ENCODE measurements at places on chromosomes 1 and 21.

DNA sequence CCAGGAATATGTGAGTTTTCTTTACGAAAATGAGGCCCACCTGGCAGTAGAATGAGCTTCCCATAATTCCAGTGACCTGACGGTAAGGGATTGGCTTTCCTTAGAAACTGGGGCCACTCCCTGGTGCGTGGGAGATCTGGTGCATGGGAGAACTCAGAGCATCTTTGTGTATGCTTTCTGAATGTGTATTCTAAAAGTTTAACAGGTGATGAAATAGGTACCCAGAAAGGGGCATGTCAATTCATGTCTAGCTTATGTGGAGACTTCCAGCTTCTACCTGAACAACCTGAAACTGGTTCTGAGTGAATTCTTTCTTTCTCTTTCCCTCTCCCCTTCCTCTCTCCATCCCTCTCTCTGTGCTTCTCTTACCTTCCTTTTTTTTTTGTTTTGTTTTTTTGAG, 15.2 kb upstream of the FCRLA start:
- no peak for DNase-seq

- no peak for DNase-seq
Observed at GRCh38 chr1:31951276-31951675, 13.1 kb upstream of the PTP4A2 start.

DNA sequence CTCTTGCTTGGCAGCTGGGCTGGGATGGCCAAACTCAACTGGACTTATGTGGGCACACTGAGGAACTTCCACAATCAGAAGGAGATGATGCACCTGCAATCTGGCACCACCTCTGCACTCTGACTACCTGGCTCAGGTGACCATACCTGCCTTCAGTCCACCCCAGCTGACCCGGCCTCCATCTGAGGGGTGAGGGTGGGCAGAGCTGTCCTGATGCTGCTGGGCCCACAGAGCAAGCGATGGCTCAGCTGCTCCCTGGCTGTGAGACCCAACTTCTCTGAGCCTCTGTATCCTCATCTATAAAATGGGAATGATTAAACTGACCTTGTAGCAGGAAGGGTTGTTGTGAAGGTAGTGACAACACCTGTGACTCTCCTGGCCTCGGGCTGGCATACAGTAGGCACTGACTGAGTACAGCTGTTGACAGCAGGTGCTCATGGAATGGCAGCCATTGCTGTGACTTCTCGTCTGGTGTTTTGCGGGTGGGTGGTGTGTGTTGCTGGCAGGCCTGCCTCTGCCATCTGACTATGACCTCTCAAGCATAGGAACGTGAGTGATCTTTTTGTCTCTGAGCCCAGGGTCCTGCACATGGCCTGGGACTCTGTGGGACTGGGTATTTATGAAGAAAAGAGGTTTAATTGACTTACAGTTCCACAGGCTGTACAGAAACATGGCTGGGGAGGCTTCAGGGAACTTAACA, 438.5 kb downstream of the PTPRU start:
- DNase-seq = no peak

GRCh38 chr1:71862756-71863155, 419.6 kb downstream of the NEGR1 start:
- DNase-seq = no peak

DNA sequence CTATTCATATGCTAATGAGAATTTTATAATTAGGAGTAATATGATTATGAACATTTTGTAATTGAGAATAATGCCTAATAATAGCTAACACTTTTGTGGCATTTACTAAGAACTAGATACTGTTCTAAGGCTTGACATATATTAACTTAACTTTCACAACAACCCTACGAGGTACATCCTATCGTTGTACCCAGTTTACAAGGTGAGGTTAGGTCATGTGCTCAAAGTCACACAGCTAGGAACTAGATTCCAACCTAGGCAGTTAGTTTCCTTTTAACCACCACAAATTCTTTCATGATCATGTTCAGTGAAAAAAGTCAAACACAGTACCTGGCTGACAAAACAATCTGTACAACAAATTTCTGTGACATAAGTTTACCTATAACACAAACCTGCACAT, 13.0 kb upstream of the ERRFI1 start:
- no peak for DNase-seq

- DNase-seq = no peak
Observed at GRCh38 chr1:24919791-24920532, 10.1 kb downstream of the RUNX3 start.

- DNase-seq = no peak
Observed at GRCh38 chr1:33021567-33022431, 14.9 kb downstream of the AK2 start.

- DNase-seq = no peak
Observed at GRCh38 chr1:101121504-101121903, 95.9 kb upstream of the DPH5 start.

- DNase-seq = peak; percentile 74
Observed at GRCh38 chr1:115469703-115470476, 131.8 kb upstream of the NGF start.

- no peak for DNase-seq
Observed at GRCh38 chr21:25422610-25423608, 184.4 kb downstream of the MRPL39 start.

DNA sequence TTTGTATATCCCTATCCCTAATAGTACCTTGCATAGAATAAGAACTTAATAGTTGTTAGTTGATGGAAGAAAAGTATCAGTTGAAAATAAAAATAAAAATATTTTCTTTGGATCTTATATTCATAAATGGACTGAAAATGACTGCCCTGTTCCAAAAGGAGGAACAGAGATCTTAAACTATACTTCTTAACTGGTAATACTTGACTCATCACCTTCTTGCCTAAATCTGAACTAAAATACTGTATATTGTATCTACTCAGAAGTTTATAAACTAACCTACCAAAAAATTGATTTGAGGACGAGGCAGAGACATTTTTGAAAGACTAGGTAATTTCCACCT, 178.8 kb downstream of the SYT2 start:
- no peak for DNase-seq

DNA sequence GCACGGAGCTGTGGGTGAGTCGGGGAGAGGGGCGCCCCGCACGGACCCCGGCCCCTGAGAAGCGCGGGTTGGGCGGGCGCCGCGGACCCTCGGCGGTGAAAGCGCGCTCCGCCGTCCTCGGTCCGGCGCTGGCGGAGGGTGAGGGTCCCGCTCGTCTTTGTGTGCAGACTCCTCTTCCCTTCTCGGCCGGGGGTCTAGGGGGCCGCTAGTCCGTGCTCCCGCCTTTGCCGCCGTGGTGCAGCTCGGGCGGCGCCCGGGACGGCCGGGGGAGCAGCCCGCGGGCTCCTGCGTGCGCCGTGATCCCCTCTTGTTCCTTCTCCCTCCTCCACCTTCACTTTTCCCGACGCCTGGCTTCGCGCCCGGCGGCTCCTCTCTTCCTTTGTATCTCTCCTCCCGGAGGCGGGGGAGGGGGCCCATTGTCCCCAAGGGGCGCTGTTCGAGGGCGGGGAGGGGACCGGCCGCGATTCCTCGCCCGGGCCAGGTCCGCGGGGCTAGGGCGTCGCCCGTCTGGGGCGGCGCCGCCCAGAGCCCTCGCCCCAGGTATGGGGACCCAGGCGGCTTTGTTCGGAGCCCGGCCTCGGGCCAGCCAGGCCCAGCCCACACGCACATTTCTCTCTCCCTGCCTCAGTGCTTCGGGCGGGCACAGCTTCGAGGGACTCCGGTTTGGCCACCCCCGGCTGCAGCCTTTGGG, 519 bp downstream of the FNBP1L start:
- peak; percentile 22 for DNase-seq

DNA sequence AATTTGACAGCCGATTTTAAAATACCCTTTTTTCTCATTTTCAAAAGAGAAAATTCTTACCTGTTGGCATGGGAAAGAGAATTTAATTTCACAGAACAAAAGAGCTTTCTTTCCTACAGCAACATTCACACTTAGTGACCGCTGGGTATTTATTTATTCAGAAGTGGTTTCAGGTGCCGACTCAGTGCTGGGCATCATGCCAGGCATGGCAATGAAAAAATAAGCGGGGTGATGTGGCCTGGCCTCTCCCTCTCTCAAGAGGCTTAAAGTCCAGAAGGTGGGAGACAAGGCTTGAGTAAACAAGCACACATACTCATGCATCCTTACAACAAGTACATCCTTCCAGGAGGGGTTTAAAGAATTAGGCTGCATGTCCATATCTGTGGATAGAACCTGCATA, 4.1 kb upstream of the PCP4 start:
- no peak for DNase-seq

DNA sequence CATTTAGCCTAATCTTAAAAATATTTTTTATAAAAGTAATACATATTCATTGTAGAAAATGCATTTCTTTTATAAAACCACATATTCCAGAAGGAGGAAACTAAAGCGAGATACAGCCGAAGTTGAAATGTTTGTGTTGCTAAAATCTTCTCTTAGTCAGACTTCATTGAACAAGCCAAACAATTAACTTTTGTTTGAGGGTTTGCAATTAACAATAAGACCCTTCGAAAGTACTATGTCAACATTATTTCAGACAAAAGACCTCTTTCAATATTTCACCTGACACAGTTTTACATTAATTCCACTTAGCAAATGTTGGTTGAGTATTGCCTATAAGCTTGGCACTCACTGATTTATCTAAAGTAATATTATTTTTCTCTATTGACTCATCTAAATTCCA, 354.0 kb upstream of the ADAMTS5 start:
- DNase-seq = no peak

- DNase-seq = no peak
Observed at GRCh38 chr1:214316593-214316992, 35.6 kb downstream of the SMYD2 start.

Measured in NCI-H226 (cell line).